ENCODE measurements at places on chromosomes 4 and X.

GRCh38 chr4:55032788-55033187, 92.6 kb downstream of the KDR start:
- no peak for DNase-seq

DNA sequence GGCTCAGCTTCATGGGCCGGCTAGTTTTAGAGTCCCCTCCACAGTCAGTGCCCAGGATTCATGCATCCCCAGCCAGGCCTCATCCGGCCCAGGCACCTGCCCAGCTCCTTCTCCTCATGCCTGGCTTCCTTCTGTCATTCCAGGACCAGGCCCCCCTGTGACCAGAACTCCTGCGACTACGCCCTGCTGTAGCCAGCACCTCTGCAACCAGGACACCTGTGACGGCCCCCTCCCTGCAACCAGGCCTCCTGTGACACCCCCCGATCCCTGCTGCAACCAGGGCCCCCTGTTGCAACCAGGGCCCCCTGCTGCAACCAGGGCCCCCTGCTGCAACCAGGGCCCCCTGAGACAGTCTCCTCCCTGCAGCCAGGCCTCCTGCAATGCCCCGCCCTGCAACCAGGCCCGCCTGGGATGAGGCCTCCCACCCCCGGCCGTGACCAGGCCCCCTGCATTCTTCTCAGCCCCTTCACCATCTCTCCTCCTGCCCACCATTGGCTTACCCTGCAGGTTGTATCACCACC, 46.8 kb downstream of the HTRA3 start:
- no peak for DNase-seq

- DNase-seq: peak; percentile 39
Observed at GRCh38 chrX:49075347-49075746, 1.5 kb upstream of the PRAF2 start.

DNA sequence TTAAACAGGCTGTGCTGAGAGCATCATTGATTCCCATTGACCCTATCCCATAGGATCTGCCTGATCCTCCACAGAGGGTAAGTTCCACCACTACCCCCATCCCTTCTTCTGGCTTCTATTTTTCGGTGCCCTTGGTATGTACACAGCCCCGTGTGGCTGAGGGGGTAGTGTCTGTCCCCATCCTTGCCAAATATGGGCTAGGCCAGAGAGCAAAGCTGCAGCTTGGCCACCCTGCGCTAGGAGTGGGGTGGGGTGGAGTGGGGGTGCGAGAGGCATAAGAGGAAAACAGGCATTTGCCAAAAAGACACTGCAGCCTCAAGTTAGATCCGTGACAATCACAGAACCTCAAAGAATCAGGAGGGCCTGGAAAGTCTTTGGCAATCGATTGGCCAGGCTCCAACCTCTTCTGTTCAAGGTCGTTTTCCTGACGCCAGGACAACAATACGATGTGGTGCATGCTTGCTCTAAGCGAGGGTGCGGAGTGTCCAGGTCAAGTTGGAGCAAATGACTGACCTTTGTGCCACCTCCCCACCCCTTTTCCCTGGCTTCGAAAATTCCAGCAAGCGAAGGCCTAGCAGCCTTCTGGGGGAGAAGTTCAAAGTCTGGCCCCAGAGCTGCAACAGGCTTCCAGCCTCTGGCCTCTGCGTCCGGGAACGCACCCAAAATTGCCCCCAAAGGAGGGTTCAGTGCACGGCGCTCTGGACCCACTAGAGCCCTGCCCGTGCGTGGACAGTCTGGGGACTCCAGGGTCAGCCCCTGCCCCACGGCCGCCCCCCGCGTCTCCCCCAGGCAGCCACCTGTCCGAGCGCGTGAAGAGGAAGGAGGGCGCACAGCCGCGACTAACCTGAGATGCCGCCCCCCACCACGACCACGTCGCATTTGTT, 598 bp downstream of the MAOB start:
- no peak for DNase-seq

- DNase-seq: peak; percentile 64
Observed at GRCh38 chrX:130173190-130173895, 1.6 kb downstream of the RAB33A start.

DNA sequence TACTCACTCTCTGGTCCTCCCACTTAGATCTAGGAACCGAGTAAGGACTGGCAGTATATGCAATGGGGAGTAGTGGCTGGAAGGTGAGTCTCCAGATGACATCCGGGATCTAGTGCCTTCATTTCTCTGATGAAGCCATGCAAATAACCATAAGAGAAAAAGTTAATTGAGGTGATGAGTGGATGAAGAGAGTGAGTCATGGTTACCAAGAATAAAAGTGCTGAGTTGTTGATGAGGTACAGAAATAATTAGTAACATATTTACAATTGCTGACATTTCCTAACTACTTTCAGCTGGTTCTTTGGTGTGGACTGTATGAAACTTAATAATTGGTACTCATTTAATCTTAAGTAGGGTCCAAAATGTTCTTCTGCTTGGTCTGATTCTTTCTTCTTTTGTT, 146.7 kb upstream of the PITX2 start:
- DNase-seq: no peak

- no peak for DNase-seq
Observed at GRCh38 chr4:153502584-153502983, 36.4 kb downstream of the TMEM131L start.

- DNase-seq: no peak
Observed at GRCh38 chr4:173152104-173152503, 16.5 kb upstream of the GALNT7 start.

GRCh38 chr4:127881563-127881864, 821 bp downstream of the PLK4 start:
- no peak for DNase-seq

GRCh38 chr4:165965503-165965902, 92.5 kb downstream of the TLL1 start:
- no peak for DNase-seq

DNA sequence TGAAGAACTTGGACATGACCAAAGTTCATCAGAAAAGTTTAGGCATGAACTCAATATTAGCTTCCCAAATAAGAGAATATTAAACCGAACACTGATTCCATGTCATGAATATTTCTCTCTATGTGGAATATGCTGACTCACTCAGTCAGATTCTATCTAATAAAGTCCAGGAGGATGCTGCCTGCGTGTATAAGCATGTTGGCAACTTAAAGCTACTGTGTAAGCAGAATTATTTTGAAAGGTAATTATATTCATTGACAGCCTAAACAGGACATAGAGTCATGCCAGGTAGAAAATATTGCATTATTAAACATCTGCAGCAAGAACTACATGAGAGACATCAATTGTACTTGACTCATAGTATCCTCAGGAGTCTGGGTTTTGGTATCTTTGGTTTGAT, 367.9 kb upstream of the SPOCK3 start:
- DNase-seq: no peak

- DNase-seq: no peak
Observed at GRCh38 chrX:14489437-14489836, 39.9 kb upstream of the GLRA2 start.

- no peak for DNase-seq
Observed at GRCh38 chrX:118117741-118118140, 1.1 kb upstream of the KLHL13 start.

- DNase-seq: no peak
Observed at GRCh38 chrX:47179221-47179927, 14.3 kb upstream of the UBA1 start.

DNA sequence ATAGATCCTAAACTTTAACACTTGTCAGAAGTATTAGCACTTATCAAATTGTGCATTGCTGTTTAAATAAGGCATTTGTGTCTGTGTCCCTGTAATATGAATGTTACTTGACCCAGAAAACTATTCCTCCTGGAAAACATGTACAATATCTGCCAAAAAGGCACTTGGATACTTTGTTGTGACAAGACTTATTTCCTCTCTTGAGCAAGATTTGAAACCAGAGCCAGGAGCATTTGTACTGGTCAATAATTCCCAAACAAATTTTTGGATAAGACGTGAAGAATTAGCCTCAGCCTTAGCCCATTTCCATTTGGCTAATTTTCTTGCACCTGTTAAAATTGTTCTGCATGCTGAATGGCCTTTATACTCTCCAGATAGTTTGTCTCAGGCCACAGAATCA, 176.3 kb upstream of the GK2 start:
- no peak for DNase-seq

- no peak for DNase-seq
Observed at GRCh38 chrX:123084797-123085196, 99.3 kb upstream of the GRIA3 start.

- DNase-seq: peak; percentile 73
Observed at GRCh38 chr4:151801547-151802516, 41.0 kb upstream of the GATB start.

- DNase-seq: peak; percentile 99
Observed at GRCh38 chr4:123599920-123600810, 203.6 kb downstream of the SPRY1 start.

GRCh38 chr4:88522702-88523324, 763 bp downstream of the PYURF start:
- peak; percentile 89 for DNase-seq

GRCh38 chr4:133598779-133599178, 449.7 kb downstream of the PCDH10 start:
- no peak for DNase-seq

DNA sequence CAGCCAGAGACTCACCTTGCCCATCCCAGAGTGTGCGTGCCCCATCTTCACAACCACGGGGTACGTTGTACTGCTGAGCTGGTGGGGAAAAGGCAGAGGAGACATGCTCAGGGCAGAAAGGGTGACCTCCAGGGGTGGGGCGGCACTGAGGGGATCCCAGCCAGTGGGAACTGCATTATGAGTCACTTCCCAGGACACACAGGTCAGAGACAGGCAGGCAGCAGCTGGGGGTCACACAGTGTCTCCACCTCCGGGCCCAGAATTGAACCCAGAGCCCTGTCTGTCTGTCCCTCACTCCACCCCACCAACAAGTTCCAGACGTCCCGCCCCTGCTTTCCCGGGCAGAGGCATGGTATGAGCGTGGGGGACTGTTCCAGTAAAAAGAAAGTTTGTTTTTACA, 4.8 kb upstream of the TIMP1 start:
- DNase-seq: no peak

- DNase-seq: no peak
Observed at GRCh38 chr4:94389595-94390267, 47.1 kb upstream of the HPGDS start.

DNA sequence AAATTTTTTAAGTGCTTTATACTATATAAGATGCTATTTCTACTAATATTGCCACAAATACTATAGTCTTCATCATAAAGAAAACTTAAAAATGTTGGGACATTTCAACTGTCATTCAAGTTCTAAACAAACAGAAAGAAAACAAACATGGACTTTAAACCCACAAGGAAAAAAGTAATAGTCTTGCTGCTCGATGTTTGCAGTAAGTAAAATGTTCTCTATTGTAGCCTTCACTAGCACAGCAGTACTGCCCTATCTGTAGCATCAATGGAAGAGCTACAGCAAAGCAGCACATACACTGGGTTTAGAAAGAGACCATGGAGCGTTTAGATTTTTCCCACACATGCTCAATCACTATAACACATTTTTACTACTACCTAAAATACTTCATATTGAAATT, 146.8 kb downstream of the KLHL13 start:
- no peak for DNase-seq

DNA sequence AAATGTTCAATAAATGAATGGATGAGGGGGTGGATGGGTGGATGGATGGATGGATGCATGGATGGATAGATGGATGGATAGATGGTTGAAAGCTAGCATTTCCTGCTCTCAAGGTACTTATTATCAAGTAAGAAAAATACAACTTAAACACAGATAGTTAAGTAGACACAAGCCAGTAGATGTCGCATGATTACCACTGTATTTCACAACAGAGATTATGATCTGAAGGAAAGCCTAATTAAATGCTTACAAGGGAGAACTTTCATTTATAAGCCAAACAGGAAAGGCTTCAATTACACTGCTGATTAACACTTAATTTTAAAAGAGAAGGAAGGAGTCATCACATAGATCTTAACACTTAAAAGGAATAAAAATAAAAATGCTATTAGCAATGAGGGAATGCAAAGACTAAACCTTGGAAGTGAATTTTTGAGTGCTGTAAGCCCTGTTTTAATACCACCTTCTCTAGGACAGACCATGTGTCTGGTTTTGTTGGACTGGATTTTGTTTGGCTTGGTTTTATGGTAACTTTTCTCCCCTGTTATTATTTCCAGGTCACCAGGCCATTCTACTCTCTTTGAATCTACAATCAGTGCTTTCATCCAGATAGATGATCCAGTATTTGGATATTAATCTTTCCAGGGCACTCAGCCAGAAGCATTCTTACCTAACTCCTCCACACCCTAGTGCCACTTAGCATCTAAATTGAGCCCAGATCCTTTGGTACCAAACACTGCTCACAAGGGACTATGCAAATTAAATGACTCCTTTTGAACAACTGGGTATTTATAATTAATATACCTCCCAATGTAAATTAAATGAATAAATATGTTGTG, 75.5 kb upstream of the SLC39A8 start:
- peak; percentile 67 for DNase-seq

DNA sequence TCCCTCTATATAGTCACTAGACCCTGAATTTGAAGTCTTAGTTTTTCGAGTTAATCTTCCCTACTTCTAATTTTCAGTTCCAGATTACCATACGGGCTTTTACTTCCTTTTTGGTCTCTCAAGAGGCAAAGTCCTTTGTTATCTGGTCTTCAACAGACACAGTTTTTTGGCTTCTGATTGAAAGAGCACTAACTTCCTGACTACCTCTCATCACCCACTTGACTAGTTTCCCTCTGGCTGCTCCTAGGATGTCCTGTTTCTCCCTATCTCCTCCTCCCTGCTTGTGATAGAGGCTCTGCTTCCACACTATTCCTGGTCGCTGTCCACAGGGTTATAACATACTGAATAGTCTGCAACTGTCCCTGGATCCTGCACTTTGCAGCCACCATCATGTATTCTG, 16.7 kb upstream of the WDR44 start:
- peak; percentile 83 for DNase-seq

Measured in hematopoietic multipotent progenitor cell treated with erythropoietin and hydrocortisone succinate and interleukin-3 and kit ligand, for 6 days (in vitro differentiated cells).